ENCODE measurements at places on chromosomes 16 and 17.

- no peak for DNase-seq
Observed at GRCh38 chr16:51404386-51404785, 253.3 kb upstream of the SALL1 start.

- no peak for DNase-seq
Observed at GRCh38 chr17:21283482-21284318, 811 bp upstream of the MAP2K3 start.

GRCh38 chr17:2058586-2059546 lies 4.0 kb downstream of the HIC1 start:
- no peak for DNase-seq

GRCh38 chr17:12391468-12391867 lies 274.2 kb upstream of the MYOCD start:
- no peak for DNase-seq

DNA sequence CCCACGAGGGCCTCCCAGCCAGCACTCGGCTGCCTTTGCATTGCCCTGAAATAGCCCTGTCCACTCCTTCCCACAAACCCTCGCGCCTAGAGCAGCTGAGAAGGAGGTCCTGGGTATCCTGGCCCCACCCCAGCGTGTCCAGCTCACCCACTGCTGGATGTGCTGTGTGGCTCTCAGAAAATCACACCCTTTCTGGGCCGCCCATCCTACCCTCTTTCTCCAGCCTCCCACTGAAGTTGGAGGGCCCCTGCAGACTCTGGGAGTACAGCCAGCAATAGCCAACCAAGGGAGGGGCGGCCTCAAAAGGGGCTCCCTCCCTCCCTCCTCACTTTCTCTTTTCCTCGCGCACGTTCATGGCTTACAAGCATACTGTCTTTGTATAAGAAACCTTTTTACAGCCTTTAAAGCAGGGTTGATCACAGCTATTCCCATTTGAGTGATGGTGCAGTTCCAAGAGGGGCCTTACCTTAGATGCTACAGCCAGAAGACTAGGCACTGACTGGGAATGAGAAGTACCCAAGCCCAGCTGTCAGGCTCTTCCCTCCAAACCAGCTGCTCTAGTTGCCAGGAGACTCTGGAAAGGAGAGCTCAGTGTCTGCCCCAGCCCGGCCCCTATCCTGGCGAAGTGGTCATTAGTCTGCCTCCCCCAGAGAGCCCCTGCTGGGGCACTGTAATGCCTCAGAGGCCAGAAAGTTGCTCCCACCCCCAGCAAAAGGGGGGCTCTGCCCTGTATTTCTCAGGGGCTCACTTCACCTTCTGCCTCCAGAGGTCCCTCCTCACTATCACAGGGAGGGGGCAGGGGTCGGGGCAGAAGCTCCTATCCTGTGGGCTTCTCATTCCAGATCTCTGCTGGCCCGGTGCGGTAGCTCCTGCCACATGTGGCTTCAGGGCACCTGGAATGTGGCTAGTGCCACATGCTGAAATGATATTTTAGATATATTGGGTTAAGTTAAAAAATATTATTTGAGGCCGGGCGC lies 38.1 kb downstream of the DCAKD start:
- DNase-seq = no peak

DNA sequence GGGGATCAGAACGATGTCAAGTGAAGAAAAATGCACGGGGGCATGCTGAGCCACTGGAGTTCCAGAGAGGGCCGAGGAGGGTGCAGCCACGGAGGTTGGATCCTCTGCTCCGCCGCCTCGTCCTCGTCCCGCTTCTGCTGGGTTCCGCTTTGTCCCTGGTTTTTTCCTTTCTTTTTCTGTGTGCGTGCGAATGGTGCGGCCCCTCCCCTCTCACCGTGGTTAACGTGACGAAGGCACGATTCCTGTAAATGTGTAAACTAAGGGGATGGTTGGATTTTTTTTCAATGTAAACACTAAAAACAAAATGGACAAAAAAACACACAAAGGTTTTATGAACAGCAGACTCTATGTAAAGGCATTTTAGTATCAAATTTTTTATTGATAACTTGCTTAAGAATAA lies 46.7 kb downstream of the ACTG1 start:
- DNase-seq = no peak

DNA sequence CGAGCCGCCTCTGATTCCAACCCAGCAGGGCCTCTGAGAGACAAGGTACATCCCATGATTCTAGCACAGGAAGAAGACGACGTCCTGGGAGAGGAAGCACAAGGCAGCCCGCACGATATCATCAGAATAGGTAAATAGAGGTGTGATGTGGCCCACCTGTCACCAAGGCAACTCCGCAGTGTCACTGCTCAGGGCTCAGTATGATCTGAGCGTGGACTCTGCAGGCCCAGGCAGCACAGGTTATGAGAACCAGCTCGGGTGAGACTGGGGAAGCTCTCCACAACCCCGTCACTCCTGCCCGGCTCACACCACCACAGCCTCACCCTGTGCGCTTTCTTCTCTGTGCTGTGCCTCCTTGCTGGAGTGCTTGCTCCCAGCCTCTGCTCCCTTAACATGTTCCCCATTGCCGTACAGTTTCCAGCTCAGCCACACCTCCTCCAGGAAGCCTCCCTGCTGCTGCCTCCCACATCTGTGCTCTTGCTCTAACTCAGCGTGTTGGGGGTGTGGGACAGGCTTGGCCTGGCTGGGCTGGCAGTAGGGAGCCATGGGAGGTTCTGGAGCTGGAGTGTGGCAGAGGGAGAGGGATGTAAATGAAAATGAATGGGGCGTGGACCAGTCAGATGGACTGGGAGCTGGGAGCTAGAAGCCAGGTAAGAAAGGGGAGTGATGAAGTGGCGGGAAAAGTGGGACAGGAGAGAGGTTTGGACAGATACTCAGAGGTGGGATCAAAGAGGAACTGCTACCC lies 7.7 kb downstream of the METTL22 start:
- no peak for DNase-seq

DNA sequence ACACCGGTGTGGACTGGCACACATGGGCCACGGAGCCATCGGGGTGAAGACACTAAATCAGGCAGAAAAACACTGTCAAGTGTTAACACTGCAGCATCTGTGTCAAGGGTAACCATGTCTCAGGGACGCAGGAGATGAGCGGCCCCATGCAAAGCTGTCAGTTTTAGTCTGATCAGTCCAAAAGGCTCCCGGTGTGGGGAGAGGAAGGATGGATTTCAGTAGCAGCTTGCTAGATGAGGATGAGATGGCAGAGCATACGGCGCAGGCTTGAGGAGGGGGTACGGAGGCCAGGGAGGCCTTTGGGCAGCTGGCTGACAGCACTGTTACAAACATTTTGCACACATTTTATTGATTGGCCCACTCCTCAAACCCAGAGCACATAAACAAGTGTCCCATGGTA lies 98.1 kb downstream of the GNAO1 start:
- DNase-seq = no peak

DNA sequence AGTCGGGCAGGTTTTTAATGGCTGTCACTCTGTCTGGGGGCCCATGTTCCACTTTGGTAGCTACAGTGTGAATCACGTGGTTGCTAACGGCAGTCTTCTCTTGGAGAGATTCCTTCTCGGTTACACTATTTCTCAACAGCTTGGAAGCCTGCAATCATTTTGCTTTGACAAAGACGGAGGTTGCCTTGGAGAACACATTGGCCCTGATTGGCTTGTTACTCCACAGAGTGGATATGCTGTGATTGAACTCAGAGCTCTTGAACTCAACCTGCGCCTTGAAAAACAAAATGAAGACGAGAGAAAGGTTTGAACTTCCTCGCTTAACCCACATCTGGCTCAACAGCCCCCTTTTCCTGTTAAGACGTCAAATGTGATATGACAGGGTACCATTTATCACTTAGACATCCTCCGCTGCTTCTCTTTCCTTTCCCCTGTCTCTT lies 218.9 kb downstream of the MAF start:
- no peak for DNase-seq

DNA sequence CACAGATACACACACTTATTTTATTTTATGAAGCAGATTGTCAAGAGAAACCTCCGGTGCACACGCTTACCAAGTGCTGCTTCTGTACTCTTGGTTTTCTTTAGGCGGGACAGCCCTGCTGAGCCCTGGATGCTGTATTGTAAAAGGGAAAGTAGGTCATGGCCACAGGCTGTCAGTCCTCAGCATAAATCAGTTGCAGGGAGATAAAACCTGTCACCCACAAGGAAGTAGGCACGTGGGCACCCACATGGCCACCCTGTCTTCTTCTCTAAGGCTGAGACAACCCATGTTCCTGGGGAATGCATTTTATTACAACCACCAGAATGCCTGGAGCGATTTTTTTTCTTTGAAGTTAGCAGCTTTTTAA lies 59.3 kb downstream of the ASIC2 start:
- DNase-seq = no peak

DNA sequence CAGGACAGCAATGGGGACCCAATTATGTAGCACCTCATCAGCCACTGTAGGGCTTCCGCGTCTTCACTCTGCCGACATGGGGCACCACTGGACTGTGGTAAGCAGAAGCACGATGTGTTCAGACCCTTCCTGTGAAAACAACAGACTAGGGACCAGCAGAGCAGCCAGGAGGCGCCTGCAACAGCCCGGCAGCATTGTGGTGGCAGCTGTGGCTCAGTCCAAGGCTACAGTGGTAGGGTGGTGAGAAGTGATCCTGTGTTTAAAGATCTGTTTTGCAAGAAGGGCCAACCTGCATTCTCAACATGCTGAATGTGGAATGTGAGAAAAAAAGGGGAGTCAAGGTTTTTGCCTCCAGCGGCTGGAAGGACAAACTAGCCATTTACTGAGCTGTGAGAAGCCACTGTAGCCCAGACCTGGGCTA lies 80.8 kb downstream of the GAS7 start:
- DNase-seq = no peak

DNA sequence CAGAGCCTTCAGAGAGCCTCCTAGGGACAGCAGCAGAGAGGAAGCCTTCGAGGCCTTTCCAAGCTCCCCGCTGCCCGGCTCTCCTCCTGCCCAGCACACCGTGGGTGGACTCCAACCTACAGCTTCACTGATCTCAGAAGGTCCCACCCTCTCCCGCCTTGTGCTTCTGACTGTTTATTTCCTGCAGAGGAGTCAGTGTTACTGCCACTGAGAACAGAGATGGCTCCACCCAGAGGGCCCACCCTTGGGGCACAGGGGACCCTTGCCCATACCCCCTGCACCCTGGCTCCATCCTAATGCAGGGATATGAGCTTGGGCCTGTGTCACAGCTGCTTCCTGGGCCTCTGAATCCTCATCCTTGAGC lies 52.8 kb upstream of the TOB1 start:
- no peak for DNase-seq

GRCh38 chr16:75746359-75746758 lies 20.1 kb upstream of the CPHXL start:
- DNase-seq = no peak

- DNase-seq = no peak
Observed at GRCh38 chr16:50165473-50165872, 12.4 kb downstream of the TENT4B start.

DNA sequence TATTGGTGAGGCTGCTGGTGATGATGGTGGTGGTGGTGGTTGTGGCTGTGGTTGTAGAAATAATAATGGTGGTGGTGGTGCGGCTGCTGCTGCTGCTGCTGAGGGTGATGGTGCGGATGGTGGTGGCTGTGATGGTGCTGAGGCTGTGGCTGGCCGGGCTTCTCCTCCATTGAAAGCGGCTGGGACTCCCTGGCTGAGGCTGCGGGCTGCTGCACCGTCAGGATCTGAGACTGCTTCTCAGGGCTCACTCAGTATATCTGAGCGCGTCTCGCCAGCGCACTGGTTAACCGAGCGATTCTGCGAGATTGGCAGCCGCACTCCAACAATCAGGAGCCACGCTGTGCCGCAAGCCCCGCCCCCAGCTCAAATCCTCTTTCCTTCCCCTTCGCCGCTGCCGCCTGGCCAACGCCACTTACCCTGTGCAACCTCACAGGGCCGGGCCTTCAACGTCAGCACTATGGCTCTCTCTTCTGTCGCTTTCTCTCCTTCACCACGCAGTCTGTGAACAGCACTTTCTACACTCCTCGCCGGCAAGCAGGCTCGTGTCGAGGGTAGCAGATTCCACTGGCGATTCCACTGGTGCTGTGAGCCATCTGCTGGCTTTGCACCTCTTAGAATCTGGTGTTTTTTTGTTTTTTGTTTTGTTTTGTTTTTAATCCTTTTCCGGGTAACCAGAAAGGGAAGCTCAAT lies at the start of gene NUFIP2:
Gene NUFIP2 (minus strand): TSS at position 259 of the 690 bp plus-strand sequence. CDS start 89 bp downstream, at position 170.
- peak; percentile 96 for DNase-seq

DNA sequence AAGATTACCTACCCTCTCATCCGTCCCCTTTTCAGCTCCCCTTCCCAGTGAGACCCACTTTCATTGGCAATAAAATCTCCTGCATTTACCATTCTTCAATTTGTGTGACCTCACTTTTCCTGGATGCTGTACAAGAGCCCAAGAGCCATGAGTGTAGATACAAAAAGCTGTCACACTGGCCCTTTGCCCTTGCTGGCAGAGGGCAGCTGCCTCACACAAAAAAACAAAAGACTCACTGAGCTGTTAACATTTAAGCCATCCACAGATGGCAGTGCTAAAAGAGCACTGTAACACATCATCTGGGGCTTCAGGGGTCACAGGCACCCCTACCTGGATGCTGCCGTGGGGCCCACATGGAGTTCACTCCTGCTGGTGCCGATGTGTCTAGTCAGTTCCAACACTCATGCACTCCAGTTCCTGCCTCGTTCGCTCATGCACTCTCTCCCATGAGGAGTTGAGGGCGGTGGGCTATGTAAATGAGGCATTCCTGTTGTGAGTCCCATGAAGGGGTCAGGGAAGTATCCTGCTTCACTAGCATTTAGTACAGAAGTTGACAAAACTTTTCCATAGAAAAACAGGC lies 123.1 kb downstream of the CA10 start:
- no peak for DNase-seq
